CD4-positive, alpha-beta T cell treated with Interleukin-17A for 4 hours (primary cell): ENCODE measurements at places on chromosomes 13 and 19.

GRCh38 chr19:34314437-34315313, 50.3 kb upstream of the GPI start:
- DNase-seq: no peak

- no peak for DNase-seq
Observed at GRCh38 chr13:77329911-77330584, 3.2 kb upstream of the MYCBP2 start.

DNA sequence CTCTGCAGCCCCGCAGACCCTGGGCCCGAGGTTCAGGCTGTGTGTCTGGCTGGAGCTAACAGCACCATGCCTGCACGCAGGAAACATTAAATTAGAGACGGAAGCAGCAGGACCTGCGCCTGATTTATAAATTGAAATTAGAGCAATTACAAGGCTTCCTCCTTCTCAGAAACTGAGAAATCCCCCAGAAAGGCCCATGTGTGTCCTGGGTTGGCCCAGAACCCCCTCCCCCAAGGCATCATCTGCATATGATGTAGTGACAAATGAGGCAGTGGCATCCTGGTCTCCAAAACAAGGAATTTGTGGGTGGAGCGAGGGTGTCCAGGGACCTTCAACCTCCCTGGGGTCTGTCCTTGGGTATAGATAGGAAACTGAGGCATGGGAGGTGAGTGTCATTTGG, 27.2 kb upstream of the SEMA6B start:
- DNase-seq: no peak

GRCh38 chr13:69946511-69946910, 161.1 kb upstream of the ATXN8OS start:
- DNase-seq: no peak

DNA sequence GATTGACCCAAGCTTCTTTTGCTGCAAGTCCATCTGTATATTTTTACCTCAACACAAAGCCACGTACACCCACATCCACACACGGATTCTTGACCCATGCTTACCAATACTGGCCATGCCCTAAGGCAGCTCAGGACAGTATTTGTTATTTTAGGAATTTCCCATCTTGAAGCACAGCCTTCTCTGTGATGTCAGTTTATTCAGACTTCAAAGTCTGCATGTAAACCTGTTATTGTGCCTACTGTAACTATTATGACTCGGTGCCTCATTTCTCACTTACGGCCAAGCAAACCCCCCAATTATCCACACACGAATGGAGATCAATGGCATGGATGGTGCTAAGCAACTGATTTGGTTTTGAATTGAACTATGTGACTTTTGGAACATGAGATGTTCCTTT, 17.5 kb downstream of the CLDN10 start:
- DNase-seq: no peak

DNA sequence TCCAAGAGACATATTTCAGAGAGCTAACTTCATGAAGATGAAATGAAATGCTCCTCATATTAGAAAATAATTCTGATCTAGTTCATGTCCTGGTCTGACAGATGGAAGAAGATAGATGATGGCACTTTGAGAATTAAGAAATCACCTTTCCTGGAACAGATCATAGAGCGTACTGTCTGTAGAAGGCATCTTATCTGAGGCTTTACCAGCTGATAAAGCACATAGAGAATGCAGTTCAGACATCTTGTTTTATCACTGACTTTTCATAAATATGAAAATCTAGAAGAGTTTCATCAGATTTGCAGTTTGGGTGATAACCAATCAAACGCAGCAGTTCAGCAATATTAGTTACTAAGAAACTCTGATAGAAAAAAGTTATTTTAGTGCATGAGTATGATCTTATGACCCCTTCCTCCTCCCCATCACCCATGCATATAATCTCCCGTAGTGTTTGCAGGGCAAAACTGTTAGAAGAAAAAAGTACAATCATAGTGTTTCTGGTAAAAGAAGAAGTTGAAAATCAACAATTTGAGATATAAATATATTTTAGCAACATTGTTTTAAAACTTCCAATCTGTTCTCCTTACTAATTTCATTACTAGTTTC, 585.2 kb downstream of the PCDH9 start:
- no peak for DNase-seq

DNA sequence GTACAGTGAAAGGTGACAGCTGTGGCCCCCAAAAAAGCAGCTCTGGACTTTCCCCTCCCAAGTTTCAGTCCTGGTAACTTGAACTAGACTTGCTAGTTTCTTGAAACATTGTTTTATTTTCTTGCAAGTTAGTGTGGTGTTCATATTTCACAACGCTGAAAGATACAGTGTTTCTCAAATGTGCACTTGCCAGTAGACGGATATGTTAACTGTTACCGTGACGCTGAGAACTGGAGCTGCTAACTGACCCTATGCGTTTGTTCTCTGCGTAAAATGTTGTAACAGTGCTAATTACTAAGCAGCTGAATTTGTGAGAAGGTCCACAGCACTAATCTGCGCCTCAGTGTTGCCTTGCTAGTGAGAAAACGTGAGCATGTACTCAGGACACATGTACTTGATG, 79.6 kb downstream of the GGACT start:
- no peak for DNase-seq

- DNase-seq: no peak
Observed at GRCh38 chr13:39345982-39346381, 257.0 kb downstream of the LHFPL6 start.

DNA sequence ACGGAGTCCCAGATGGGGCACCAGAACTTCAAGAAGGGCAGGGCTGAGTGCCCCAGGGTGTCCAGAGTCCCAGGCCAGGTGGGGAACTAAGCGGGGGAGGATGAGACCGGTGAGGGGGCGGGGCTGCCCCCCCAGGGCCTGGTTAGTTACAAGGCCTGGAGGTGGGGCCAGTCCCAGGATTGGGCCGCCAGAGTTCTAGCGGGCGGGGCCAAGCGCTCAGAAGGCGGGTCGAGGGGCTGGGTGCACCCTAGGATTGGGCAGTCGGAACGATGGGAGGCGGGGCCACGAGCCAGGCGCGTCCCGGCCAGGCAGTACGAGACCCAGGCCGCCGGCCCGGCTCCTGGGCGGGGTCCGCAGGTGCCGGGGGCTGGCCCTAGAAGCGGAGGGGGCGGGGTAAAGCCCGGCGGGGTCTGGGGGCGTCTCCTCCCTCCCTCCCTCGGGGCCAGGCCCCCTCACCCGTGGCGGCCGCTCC, 571 bp downstream of the ZNF653 start:
- DNase-seq: peak; percentile 99

DNA sequence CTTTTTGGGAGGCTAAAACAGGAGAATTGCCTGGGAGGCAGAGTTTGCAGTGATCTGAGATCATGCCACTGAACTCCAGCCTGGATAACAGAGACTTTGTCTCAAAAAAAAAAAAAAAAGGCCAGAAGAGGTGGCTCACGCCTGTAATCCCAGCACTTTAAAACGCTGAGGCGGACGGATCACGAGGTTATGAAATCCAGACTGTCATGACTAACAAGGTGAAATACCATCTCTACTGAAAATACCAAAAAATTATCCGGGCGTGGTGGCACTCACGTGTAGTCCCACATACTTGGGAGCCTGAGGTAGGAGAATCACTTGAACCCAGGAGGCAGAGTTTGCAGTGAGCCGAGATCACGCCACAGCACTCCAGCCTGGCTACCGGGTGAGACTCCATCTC, 39.9 kb downstream of the ZNF611 start:
- no peak for DNase-seq

GRCh38 chr19:6127716-6128335, 7.6 kb upstream of the ACSBG2 start:
- no peak for DNase-seq
